ENCODE measurements at places on chromosomes 2 and 18.

DNA sequence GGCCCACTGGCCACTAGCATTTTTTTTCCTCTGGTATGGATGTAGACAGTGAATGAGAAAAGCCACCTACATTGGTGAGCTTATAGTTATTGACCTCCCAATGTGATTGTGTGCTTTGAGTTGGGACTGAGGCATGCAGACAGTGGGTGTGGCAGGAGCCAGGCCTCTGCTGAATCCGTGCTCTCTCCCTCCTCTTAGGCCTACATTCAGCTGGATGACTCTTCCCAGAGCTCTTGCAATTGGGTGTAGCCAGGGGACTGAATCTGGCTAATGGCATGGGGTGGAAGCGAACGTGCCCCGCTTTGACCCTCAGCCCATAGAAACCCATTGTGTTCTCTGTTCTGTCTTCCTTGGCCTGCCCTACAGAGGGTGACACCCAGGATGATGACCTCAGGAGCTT lies 698.3 kb upstream of the HS6ST1 start:
- H3K36me3 ChIP-seq, result no peaks in the 10 kb centered on the region
- no peak overlapping the region for H3K27ac ChIP-seq
- H3K4me3 ChIP-seq, result no peak overlapping the region
- no peaks in the 10 kb centered on the region for H3K27me3 ChIP-seq
- H3K4me1 ChIP-seq, result no peaks in the 10 kb centered on the region

DNA sequence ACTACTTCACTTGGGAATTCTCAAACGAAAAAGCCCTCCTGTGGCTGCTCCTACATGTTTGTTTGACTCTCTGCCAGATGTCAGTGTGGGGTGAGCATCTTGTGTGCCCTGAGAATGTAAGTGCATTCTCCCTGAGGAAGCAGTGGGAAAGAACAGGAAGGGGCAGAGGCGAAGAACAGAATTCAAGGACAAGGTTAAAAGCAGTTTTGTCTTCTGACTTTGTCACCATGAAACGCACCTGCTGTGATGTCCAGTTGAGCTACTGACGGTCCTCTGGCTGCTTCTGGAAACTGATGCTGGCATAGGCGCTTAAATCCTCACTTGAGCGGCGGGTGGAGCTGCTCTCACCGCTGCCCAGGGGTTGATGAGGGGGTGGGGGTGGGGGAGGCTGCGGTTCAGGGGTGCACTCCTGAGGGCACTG lies 4.9 kb downstream of the IRS1 start:
- no peak overlapping the region for H3K27ac ChIP-seq
- no peak overlapping the region for H3K4me3 ChIP-seq
- H3K4me1 ChIP-seq, result peaks cover 56% of the 10 kb centered on the region
- DNase-seq, result no peak

DNA sequence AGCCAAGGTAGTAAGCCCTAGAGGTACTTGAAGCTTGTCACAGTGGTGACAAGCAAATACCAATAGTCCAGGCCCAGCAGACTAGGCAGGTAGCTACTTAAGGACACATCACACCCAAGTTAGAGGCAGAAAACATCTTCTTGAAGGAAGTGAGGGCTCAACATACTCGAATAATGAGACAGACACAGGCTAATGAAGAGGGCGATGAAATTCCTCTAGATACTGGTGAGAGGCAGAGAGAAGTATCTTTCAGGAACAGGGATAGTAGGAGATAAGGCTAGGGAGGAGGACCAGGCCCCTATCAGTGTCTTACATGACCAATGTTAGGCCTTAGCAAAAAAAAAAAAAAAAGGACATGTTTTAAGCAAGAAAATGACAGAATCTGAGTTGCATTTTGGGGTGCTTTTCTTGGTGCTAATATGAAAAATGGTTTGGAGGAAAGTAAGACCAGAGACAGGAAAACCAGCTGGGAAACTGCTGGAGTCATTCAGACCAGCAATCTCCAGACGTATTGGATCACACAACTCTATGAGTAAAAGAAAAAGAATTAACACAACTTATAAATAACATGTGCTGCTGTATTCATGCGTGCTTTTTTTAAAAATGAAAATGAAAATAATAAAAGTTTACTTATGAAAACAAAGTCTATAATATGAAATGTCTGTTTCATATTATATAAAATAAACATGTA lies 37.7 kb downstream of the COBLL1 start:
- no peaks in the 10 kb centered on the region for H3K36me3 ChIP-seq
- peaks cover 6% of the 10 kb centered on the region for H3K4me1 ChIP-seq
- H3K27me3 ChIP-seq, result no peaks in the 10 kb centered on the region
- no peak for DNase-seq
- H3K4me3 ChIP-seq, result no peak overlapping the region

DNA sequence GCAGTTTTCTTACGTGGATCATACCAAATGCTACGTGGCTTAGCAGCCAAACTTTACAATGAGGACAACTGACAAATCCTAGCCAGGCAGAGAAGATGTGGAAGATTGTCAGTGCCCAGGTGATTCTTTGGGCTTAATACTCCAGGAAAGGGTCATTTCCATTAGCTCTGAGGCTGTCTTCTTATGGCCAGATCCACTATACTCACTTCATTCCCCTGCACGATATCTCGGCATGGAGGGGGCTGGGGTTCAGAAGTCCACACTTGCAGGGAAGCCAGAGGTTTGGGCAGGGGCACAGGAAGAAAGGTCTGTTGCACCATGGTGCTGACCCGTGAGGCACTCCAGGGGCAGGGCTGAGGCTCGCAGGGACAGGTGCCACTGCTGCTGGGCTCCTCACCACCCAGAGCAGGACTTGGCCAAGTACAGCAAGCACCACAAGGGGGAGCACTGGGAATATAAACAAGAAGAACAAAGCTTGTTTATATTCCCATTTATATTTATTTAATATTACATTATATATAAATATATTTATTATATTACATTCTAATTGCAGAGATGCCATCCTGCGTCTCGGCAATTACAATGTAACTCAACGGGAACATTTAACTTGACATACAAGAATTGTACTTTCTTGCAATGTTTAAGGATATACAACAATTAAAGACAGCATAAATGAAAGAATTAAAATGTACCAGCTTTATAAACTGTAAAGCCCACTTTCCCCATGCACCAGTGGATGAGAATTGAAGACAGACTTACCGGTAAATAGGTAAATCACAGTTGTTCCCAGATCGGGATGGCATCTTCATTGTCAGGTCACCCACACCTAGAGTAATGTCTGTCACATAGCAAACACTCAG lies 27.2 kb downstream of the CLUL1 start:
- peaks cover 11% of the 10 kb centered on the region for H3K27me3 ChIP-seq
- DNase-seq, result peak; percentile 71
- no peaks in the 10 kb centered on the region for H3K36me3 ChIP-seq

- no peaks in the 10 kb centered on the region for H3K4me1 ChIP-seq
- no peaks in the 10 kb centered on the region for H3K36me3 ChIP-seq
- H3K4me3 ChIP-seq, result no peak overlapping the region
- DNase-seq, result no peak
Measured at GRCh38 chr2:49288113-49288705, 133.9 kb upstream of the FSHR start.

GRCh38 chr2:211175956-211176355 lies 619.6 kb downstream of the CPS1 start:
- no peaks in the 10 kb centered on the region for H3K27me3 ChIP-seq
- H3K4me1 ChIP-seq, result no peaks in the 10 kb centered on the region
- DNase-seq, result no peak
- H3K36me3 ChIP-seq, result no peaks in the 10 kb centered on the region
- H3K27ac ChIP-seq, result no peak overlapping the region

- peaks cover 6% of the 10 kb centered on the region for H3K4me1 ChIP-seq
- peaks cover 49% of the 10 kb centered on the region for H3K27me3 ChIP-seq
- no peak for DNase-seq
- H3K36me3 ChIP-seq, result no peaks in the 10 kb centered on the region
- no peak overlapping the region for H3K27ac ChIP-seq
Measured at GRCh38 chr2:205776720-205777119, 94.4 kb downstream of the NRP2 start.
